ENCODE measurements at places on chromosomes 4 and X.

DNA sequence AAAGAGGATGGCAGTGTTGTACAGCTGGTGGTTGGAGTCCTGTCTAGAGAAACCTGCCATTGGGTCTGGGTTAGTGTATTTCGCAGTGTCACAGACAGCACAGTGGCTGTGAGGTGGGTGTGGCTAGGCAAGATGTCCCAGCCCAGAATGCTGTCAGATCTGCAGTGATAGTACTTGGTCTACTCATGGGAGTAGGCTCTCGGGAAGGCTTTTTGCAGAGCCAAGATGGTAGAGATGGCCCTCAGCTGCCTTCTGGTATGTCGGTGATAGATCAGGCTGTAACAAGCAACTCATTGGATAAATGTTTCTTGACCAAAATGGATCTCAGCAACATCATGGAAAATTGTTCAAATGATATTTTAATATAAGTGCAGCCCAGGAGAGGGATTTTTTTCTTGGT is 84.3 kb upstream of the WDR1 start:
- DNase-seq = no peak

DNA sequence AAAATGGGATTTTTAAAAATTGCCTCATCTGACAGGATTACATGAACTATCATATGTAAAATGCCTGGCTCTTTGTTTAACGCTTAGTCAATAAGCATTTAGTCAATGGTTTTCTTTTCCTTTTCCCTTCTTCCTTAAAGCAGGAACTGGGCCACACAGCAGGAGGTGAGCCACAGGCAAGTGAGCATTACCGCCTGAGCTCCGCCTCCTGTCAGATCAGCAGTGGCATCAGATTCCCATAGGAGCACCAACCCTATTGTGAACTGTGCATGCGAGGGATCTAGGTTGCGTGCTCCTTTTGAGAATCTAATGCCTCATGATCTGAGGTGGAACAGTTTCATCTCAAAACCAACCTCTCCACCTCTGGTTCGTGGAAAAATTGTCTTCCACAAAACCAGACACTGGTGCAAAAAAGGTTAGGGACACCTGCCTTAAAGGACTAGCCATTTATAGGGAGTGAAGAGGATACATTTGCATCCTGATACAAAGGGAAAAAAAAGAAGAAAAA is 306.1 kb downstream of the FBXW7 start:
- no peak for DNase-seq

DNA sequence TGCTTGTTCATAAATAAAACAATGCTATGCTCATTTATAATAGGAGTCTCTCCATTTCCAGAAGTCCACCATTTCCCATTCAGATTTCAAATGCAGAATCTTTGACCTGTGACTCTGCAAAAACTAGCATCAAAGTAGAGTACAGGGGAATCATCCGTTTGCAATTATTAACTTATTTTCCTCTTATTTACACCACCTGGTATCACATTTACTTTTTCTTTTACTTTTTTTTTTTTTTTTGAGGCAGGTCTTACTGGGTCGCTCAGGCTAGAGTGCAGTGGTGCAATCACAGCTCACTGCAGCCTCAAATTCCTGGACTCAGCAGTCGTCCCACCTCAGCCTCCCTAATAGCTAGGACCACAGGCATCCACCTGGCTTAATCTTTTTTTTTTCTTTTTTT is 37.6 kb downstream of the RBM47 start:
- DNase-seq = no peak

GRCh38 chr4:129364747-129365452 is 268.9 kb downstream of the C4orf33 start:
- no peak for DNase-seq

GRCh38 chrX:153909024-153909979 is 4.8 kb downstream of the AVPR2 start:
- DNase-seq = peak; percentile 72

DNA sequence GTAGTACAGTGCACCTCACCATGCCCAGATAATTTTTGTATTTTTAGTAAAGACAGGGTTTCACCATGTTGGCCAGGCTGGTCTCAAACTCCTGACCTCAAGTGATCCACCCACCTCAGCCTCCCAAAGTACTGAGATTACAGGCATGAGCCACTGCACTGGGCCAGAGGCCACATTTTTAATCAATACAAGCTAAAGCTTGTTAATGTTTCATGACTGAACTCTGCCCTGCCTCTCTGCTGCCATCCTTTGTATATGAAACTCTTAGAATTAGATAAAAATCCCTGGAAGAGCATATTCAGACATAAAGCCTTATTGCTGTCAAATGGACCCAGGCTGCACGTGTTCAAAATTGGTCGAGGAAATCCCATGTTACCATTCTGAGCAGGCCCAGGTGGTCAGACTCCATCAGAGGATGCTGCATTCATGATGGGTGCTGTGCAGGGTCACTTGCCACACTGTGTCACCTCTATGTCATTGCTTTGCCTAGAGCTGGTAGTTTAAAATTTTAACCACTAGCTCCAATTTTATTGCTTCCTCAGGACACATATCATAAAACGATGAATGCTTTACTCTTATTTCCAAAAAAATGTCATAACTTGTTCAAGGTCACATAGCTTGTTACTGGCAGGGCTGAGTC is 45.2 kb downstream of the LNX1 start:
- no peak for DNase-seq

DNA sequence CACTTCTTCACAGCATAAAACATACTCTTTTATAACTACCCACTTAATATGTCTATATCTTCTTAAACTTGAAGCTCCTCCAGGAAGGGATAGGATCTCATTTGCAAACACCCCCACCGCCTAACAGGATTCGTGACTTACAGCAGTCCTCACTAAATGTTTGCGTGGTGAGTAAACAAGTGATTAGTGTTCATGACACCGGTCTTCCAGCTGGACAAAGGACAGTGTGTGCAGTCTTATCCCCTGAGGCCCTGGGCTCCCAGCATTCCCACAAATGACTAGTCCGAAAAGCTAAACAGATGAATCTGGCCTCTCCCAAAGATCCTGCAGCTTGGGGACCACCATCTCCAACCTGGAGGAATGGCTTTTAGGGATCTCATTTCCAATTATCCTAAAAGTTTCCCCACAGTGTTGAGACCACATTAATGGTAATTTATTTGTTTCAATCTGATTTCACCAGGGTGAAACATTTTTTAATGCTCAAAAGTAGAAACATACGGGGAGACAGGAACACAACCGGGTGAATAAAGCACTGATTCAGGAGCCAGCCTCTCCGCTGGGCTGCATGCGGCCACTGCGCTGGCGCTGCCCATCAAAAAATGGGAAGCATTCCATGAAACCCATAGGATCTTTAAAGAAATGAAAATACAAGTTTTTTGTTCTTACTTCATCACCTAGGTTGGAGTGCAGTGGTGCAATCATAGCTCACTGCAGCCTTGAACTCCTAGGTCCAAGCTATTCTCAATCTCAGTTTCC is 69.2 kb downstream of the HADH start:
- no peak for DNase-seq

GRCh38 chr4:147799986-147800555 is 68.2 kb downstream of the ARHGAP10 start:
- peak; percentile 70 for DNase-seq

GRCh38 chr4:100738196-100739165 is 220.7 kb upstream of the EMCN start:
- no peak for DNase-seq

GRCh38 chr4:83083925-83084475 is 30.5 kb downstream of the PLAC8 start:
- no peak for DNase-seq

GRCh38 chrX:769796-770195 is 139.2 kb downstream of the SHOX start:
- no peak for DNase-seq

GRCh38 chrX:103839404-103839803 is 7.3 kb upstream of the RAB9B start:
- no peak for DNase-seq

GRCh38 chr4:146110871-146111485 is 64.5 kb upstream of the LSM6 start:
- no peak for DNase-seq

GRCh38 chrX:6163721-6164120 is 64.9 kb downstream of the NLGN4X start:
- DNase-seq = no peak

- DNase-seq = no peak
Measured at GRCh38 chrX:96689991-96690390, 5.3 kb downstream of the DIAPH2 start.

- DNase-seq = no peak
Measured at GRCh38 chr4:47852136-47852535, 14.3 kb upstream of the CORIN start.

GRCh38 chr4:23770011-23770410 is 119.8 kb downstream of the PPARGC1A start:
- DNase-seq = no peak

DNA sequence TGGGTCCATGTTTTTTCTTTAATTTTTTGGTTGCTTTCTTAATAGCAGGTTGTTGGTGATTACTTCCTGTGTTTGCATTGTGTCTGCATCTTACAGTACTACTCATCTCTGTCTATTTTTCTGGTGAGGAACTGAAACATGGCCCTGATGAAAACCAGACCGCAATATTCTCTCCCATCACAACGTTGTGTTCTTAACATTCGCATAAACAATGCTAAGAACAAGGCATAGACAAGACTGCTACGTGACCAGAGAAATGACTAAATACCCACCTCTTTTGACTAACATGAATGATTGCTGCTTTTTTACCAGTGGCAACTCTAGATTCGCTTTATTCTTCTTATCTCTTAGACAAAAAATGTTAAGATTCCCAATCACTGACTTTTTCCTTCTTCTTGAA is 179.1 kb downstream of the GC start:
- peak; percentile 25 for DNase-seq

- DNase-seq = peak; percentile 25
Measured at GRCh38 chrX:130523460-130524394, 121.9 kb downstream of the RBMX2 start.

GRCh38 chr4:60088807-60089486 is 1111.2 kb upstream of the ADGRL3 start:
- no peak for DNase-seq

DNA sequence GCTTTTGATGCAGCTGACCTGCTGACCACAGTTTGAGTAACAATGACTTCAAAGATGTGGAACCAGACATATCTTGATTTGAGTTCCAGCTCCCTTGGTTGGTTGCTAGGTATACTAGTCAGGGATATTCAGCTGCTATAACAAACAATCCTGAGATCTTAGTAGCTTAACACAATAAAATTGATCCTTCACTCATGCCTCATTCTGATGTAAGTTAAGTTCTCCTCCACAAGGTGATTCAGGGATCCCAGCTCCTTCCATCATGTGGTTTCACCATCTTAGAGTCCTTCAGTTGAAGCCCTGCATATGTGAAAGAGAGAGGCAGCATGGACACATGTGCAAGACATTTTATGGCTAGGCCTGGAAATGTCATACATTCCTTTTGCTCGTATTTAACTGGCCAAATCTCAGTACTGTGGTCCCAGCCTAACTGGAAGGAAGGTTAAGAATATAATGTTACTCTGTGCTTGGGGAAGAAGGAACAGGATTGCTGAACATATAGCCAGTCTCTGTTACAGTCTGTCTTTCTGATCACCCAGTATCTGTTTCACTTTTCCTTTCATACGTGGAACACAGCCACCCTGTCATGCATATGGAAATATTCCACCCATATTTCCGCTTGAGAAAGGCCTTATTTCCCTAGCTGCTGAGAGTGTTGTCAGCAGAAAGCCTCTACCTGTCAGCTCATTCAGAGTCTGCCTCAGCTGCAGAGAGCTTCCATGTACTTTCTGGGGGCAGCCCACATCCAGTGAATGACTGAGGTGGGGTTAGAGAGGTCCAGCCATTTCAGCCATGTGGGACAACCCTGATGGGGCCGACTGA is 7.1 kb downstream of the SMIM9 start:
- DNase-seq = peak; percentile 32

GRCh38 chrX:151365579-151365978 is 31.4 kb upstream of the VMA21 start:
- DNase-seq = no peak

GRCh38 chrX:15675490-15675921 is 10.9 kb upstream of the CLTRN start:
- DNase-seq = peak; percentile 84

DNA sequence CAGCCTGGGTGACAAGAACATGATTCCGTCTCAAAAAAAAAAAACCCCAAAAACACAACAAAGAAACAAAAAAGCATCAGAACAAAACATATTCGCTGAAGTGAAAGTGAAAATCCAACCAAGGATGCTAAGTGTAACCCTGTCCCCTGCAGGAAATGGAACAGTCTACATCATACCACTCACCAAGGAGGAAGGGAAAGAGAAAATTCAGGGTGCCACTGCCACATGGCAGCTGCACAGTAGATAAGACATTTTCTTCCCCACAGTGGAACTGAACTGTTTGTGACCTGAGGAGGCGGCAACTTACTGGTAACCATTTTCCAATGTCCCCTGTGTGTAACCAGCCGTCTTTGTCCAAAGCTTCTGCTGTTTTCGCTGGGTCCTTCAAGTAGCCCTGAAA is 28.2 kb upstream of the CENPU start:
- peak; percentile 63 for DNase-seq

- DNase-seq = no peak
Measured at GRCh38 chrX:16855363-16856075, 14.6 kb downstream of the RBBP7 start.

DNA sequence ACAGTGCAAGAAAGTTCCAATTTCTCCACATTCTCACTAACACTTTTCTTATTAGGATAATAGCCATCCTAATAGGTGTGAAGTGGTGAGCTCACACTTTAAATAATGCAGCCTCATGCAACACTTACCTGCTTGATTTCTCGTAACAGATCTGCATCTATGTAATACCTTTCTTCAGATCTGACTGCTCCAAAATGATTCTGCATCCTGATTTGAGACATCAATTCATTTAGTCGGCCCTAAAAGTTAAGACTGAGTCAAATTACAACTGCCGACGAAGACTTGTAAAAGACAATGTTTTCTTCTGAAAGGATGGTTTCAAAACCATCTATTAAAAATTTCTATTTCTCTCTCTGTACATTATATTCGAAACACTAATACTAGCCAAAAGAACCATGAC is 30.7 kb downstream of the NUP54 start:
- no peak for DNase-seq

GRCh38 chr4:182700362-182701160 is 216.6 kb downstream of the DCTD start:
- DNase-seq = no peak
